ENCODE measurements at places on chromosomes 16 and 17.

DNA sequence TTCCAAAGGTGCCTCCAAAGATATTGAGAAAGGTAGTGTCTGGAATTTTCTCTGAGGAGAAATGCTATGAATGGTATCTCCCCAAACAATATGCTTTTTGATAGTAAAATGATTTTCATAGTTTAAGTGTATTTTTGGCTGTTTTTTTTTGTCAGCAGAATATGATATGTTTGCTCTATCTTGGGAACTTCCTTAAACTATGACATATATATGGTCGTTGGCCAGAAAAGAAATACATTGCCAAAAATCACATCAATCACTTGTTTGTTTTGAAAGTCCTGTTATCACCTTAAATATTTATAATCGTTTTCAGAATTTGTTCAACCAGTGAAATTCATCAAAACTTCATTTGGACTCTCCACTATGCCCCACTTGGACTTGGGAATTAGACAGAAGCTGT, 816.9 kb downstream of the CDH11 start:
- no peak for DNase-seq

GRCh38 chr16:20001856-20002707, 71.6 kb downstream of the GPR139 start:
- no peak for DNase-seq

- DNase-seq = no peak
Measured at GRCh38 chr17:7285679-7286078, 4.2 kb downstream of the SLC2A4 start.

GRCh38 chr17:36750316-36750885, 149.0 kb downstream of the MRM1 start:
- DNase-seq = no peak

DNA sequence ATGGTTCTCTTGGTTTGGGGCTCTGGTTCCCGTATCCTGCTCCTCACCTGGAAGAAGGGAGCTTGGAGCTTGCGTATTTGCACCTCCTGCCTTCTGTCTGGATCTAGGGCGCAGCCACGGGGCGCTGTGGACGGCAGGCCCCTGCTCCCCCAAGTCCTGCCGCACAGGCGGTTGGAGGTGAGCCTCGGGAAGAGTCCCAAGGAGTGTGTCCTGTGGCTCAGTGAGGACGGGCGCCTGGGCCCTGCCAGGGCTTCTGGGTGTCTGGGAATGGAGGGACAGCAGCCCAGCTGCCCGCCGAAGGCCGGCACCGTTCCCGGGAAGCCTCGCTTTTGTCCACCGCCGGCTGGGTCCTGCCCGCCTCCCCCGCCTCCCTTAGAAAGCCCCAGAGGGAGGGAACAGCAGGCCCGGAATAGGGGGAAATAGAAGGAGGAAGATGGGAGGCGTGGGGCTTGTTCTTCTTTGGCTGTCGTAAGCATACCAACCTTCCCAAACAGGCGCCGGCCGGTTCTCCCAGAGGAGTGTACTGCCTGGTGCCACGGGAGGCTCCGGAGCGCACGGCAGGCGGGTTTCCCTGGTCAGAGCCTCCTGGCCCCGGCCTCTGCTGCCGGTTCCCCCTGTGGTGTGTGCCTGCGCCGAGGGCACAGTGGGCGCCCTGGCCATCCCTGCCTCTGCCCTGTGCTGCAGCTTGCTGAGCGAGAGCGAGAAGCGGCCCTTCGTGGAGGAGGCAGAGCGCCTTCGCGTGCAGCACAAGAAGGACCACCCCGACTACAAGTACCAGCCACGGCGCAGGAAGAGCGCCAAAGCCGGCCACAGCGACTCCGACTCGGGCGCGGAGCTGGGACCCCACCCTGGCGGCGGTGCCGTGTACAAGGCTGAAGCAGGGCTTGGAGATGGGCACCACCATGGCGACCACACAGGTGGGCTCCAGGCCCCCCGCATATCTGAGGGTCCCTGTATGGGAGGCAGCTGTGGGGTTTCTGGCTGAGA, 1.8 kb downstream of the SOX8 start:
- DNase-seq = no peak

- DNase-seq = no peak
Measured at GRCh38 chr17:41029633-41030245, at the start of gene KRTAP1-4. Gene KRTAP1-4, minus strand, starts transcription at chr17:41030195. Its CDS starts 117 bp downstream, at chr17:41030078.

DNA sequence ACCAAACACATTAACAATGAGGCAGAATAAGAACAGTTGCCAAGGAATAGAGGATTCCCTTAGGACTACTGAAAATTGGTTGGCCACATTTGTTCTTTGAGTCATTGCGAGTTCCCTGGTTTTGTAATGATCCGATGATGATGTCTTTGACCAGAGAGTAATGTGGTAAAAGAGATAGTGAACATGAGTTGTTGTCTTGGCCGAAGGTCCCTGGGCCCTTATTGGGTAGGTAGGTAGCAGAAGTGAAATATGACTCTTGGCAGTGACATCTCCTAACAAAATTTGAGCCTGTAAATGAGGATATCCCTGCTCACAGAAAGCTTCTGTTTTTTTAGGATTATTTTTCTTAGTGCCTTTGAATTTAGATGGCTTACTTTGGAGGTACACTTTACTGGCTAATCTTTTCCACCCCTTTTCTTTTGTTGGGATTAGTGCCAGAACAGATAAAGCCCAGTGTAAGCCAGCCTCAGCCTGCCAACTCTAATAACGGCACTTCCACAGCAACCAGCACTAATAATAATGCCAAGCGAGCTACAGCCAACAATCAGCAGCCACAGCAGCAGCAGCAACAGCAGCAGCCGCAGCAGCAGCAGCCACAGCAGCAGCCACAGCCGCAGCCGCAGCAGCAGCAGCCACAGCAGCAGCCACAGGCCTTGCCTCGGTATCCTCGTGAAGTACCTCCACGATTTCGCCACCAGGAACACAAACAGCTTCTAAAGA, 47.2 kb downstream of the TNRC6A start:
- DNase-seq = no peak

DNA sequence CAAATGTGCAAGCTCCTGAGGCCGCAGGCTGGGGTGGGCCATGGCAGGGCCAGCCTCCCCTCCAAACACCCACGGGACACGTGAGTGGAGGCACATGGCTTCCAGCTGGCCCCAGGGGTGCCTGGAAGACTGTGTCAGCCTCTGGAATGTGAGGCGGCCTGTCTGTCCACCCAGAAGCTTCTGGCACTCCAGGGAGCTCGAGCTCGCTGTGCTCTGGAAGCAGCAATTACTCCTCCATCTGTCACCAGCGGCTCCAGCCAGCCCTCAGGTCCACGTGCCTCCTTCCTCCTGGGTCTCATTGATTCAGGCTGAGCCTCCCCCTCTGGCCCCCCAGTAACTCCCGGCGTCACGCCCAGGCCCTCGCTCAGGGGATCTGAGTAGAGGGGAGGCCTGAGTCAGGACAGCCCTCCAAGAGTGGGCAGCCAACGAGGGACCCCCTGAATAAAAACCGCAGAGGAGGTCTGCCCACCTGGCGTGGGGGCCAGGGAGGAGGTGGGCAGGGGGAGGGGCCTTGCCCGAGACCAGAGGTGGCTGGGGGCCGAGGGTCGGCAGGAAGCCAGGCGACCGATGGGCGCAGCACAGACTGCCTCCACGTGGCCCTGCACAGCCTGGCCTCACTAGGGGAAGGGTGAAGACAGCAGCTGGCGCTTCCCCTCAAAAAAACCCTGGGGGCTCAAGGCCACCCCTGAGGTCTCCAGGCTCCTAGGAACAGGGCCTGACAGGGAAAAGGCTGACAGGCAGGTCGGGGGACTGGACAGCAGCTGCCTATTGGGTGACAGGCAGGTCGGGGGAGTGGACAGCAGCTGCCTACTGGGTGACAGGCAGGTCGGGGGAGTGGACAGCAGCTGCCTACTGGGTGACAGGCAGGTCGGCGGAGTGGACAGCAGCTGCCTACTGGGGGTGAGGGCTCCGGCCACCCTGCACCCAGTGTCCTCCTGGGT, 11.9 kb downstream of the PIEZO1 start:
- no peak for DNase-seq

- DNase-seq = no peak
Measured at GRCh38 chr17:46968224-46968834, 10.7 kb downstream of the RPRML start.

GRCh38 chr16:85173146-85173980, 61.1 kb upstream of the CIBAR2 start:
- DNase-seq = no peak

GRCh38 chr17:72287586-72287985, 166.8 kb downstream of the SOX9 start:
- DNase-seq = no peak
